ENCODE measurements at places on chromosomes 11 and 22.

- DNase-seq, result no peak
- H3K36me3 ChIP-seq, result no peaks in the 10 kb centered on the region
- no peak overlapping the region for H3K27ac ChIP-seq
- H3K4me1 ChIP-seq, result no peaks in the 10 kb centered on the region
- no peaks in the 10 kb centered on the region for H3K27me3 ChIP-seq
These were observed 241.8 kb upstream of the ARHGAP42 start for GRCh38 chr11:100445231-100445735.

DNA sequence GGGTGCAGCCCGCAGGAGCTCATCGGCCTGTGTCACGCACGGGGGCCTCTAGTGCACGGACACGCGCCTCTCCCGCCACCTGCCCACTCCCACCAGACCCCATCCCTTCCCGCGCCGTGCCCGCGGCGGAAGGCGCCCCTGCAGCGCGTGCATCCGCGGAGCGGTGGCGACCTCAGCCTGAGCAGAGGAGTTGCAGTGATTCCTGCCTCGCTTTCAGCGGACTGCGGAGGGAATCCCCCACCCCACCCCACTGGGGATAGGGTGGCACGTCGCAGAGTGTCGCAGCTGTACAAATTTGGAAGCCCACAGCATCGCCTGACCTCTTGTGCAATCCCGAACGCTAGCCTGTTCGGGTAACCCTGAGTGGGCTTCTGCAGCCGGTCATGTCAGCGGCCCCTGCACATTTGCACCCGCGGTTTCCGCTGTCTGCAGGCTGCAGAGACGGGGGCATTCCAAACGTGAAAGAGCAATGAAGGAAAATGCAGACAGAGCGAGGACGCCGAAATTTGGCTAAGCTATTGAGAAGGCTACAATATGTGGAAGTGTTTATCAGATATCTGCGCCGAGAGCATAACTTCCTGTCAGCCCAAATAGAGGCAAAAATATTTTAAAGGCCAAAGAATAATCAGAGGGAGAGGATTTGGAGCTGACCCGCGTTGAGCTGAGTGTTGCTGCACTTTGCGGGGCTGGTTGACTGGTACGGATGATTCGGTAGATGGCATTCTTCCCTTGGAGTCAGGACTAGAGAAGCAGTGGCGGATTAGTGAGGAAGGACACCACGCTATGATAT, 617 bp upstream of the ARHGAP20 start:
- H3K27ac ChIP-seq, result peak overlapping the region; percentile 47
- H3K27me3 ChIP-seq, result no peaks in the 10 kb centered on the region
- peak overlapping the region; percentile 59 for H3K4me3 ChIP-seq

- H3K36me3 ChIP-seq, result no peaks in the 10 kb centered on the region
- H3K4me3 ChIP-seq, result no peak overlapping the region
- H3K27ac ChIP-seq, result no peak overlapping the region
- no peaks in the 10 kb centered on the region for H3K27me3 ChIP-seq
- H3K4me1 ChIP-seq, result no peaks in the 10 kb centered on the region
These were observed 149.8 kb downstream of the CCDC34 start for GRCh38 chr11:27213232-27213660.

- peaks cover 2% of the 10 kb centered on the region for H3K4me1 ChIP-seq
- H3K36me3 ChIP-seq, result peaks cover 5% of the 10 kb centered on the region
- H3K27ac ChIP-seq, result no peak overlapping the region
- DNase-seq, result peak; percentile 39
- H3K4me3 ChIP-seq, result no peak overlapping the region
These were observed 33.0 kb downstream of the SERGEF start for GRCh38 chr11:17979770-17980371.

GRCh38 chr11:34037016-34037415, 14.5 kb upstream of the CAPRIN1 start:
- no peaks in the 10 kb centered on the region for H3K27me3 ChIP-seq
- no peak overlapping the region for H3K4me3 ChIP-seq
- H3K4me1 ChIP-seq, result no peaks in the 10 kb centered on the region
- DNase-seq, result no peak

DNA sequence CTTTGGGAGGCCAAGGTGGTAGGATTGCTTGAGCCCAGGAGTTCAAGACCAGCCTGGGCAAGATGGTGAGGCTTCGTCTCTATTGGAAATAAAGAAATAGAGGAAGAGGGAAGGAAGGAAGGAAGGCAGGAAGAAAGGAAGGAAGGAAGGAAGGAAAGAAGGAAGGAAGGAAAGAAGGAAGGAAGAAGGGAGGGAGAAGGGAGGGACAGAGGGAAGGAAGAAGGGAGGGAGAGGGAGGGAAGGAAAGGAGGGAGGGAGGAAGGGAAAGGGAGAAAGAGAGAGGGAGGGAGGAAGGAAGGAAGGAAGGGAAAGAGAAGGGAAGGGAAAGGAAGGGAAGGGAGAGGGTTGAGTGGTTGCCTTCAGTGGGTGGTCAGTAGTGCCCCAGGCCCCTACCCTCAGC, 13.9 kb upstream of the PNPLA3 start:
- H3K36me3 ChIP-seq, result no peaks in the 10 kb centered on the region
- H3K27ac ChIP-seq, result no peak overlapping the region
- H3K4me3 ChIP-seq, result no peak overlapping the region
- no peak for DNase-seq

GRCh38 chr11:94130298-94131046, 1.8 kb downstream of the PANX1 start:
- no peaks in the 10 kb centered on the region for H3K36me3 ChIP-seq
- no peak overlapping the region for H3K4me3 ChIP-seq
- H3K4me1 ChIP-seq, result peaks cover 27% of the 10 kb centered on the region
- no peak for DNase-seq
- H3K27ac ChIP-seq, result peak overlapping the region; percentile 90
- no peaks in the 10 kb centered on the region for H3K27me3 ChIP-seq

- no peak for DNase-seq
These were observed 121.5 kb upstream of the TEAD1 start for GRCh38 chr11:12552692-12553091.

- H3K36me3 ChIP-seq, result peaks cover 5% of the 10 kb centered on the region
- H3K27me3 ChIP-seq, result no peaks in the 10 kb centered on the region
- no peak for DNase-seq
- no peak overlapping the region for H3K4me3 ChIP-seq
- H3K27ac ChIP-seq, result no peak overlapping the region
These were observed 2.3 kb downstream of the PTPRCAP start for GRCh38 chr11:67435031-67435726.

GRCh38 chr22:31923136-31923535, 21.2 kb upstream of the YWHAH start:
- H3K4me3 ChIP-seq, result no peak overlapping the region
- H3K36me3 ChIP-seq, result no peaks in the 10 kb centered on the region
- H3K27me3 ChIP-seq, result no peaks in the 10 kb centered on the region
- no peak overlapping the region for H3K27ac ChIP-seq
- H3K4me1 ChIP-seq, result no peaks in the 10 kb centered on the region
- DNase-seq, result no peak

DNA sequence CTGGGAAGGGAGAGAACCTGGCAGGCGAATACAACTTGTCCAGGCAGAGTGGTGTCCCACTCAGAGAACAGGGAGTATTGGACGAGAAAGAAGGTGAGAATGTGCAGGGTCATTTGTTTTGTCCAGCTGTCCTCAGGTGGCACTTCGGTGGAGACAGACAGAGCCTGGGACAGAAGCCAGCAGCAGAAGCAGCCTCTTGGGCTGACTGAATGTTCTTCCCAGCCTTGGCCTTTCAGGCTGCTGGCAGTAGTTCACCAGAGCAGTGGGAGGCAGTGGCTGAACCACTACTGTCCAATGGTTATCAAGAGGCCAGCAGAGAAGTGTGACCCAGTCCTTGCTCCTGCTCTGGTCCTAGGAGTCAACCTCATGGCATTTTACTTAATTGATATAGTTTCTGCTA, 331.1 kb upstream of the NARS2 start:
- no peaks in the 10 kb centered on the region for H3K27me3 ChIP-seq
- H3K4me1 ChIP-seq, result peaks cover 4% of the 10 kb centered on the region
- DNase-seq, result no peak
- H3K36me3 ChIP-seq, result no peaks in the 10 kb centered on the region
- H3K27ac ChIP-seq, result no peak overlapping the region

GRCh38 chr22:41825376-41825775, 7.5 kb upstream of the SREBF2 start:
- no peaks in the 10 kb centered on the region for H3K4me1 ChIP-seq
- H3K4me3 ChIP-seq, result no peak overlapping the region
- no peaks in the 10 kb centered on the region for H3K27me3 ChIP-seq

Data from liver (tissue), 10 donors.